ENCODE measurements at places on chromosomes 7 and 10.

- no peak for DNase-seq
Measured at GRCh38 chr7:138944592-138944991, 36.6 kb downstream of the KIAA1549 start.

- DNase-seq, result peak; percentile 41
Measured at GRCh38 chr7:128236924-128237586, 4.0 kb upstream of the LEP start.

GRCh38 chr7:103632005-103632639 lies 186.1 kb upstream of the SLC26A5 start:
- no peak for DNase-seq

- DNase-seq, result no peak
Measured at GRCh38 chr7:149881328-149882247, 7.8 kb downstream of the ATP6V0E2 start.

DNA sequence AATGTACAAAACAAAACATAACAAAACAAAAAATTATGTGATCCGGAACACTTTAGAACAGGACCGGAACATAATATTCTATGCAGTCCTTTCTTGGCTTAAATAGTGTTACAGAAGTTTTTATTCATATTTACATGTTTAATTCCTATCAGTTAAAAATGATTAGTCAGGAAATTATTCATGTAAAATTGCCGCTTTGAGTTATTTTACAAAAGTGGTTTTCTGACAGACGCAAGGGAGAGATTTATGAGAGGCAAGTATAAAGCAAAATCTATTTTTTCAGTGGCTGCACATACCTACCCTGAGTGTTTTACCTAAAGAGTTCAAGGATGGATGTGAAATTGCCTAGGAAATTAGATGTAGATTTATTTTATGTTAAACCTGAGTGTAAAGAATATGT lies 230.7 kb upstream of the DKK1 start:
- no peak for DNase-seq

GRCh38 chr10:791639-792038 lies 102.2 kb upstream of the DIP2C start:
- no peak for DNase-seq

GRCh38 chr7:16212610-16213009 lies 208.7 kb downstream of the CRPPA start:
- no peak for DNase-seq

DNA sequence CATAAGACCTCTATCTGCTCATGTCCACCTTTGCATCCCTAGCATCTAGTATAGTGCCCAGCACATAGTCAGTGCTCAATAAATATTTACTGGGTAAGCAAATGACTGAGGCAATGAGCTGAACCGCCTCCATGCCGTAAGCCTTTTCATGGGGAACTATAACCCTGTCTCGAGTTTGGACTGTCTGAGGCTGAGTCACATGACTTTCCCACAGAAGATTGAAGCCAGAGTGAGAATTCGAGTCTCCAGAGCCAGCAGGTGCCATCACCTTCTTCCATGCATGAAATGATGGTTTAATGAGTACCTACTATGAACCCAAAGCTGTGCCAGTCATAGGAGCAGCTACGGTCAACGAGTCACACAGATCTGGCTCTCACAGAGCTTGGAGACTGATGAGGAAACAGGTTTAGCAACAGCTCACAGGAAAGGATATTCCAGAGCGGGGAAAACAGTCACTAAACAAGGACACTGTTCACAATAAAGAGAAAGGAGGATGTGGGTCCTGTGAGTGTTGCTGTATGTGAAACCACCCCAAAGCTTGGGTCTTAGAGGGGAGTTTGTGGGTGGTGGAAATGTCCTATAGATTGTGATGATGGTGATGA lies 75.2 kb downstream of the TEX36 start:
- no peak for DNase-seq

Data from NCI-H446 (cell line).